Astrocyte of the spinal cord (primary cell): ENCODE measurements at places on chromosomes 12 and 14.

DNA sequence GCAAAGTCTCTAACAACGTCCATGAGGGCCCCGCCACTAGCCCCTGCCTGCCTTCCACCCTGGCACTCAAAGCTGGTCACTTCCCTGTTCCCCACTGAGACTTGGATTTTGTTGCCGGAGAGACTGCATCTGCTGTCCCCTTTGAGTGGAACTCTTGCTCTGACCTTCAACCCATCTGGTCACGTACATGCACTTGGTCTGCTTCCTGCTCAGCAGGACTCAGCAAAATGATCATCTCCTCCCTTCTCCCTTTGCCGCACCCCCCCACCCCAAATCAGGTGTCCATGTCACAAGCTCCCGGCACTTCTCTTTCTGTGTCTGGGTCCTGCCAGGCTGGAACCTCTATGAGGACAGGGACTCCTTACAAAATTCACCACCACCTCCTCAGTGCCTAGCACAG lies 180.9 kb downstream of the CHST11 start:
- no peak for DNase-seq

- peak; percentile 43 for DNase-seq
Observed at GRCh38 chr14:57293866-57294837, 25.4 kb downstream of the AP5M1 start.

DNA sequence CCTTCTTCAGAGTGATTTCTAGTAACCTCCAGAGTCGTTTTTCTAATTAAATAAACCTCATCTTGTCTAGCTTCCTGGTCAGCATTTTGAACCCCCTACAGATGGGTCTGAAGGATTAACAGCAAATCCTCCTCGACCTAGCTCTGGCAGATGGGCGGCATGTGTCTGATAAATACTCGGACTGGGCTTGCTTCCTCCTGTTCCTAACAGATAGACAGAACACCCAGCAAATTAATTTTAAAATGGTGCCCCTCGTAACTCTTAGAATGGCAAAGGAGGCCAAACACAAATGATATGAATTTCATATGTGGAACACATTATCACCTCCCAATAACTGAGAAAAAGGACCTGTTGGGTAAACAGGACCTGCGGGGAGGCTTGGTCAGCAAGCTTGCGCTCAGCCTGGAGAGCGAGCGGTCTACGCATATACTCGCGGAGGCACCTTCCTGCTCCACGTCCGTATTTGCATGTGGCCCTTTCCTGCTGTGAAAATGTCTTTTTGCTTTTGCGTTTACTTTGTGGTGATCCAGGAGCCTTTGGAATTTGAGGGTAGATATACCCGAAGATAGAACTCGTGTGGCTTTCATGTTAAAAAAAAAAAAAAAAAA lies 79.6 kb downstream of the OTX2 start:
- no peak for DNase-seq

GRCh38 chr14:76984297-76984696 lies 44.2 kb downstream of the IRF2BPL start:
- DNase-seq, result no peak

DNA sequence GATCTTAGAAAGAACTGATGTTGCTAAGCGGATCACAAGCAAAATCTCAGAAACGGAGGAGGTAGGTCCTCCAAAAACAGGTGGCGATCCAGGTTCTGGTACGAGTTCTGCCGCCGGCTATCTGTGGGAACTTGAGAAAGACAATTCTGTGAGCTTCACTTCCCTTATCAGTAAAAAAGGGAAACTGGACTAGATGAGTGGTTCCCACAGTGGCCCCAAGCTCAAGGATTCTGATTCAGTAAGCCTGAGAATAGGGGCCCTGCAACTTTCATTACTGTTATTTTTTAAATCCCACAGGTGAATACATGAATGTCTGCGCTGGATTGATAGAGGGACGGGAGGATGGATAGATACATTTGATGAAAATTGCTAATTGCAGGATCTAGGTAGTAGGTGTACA lies 160.2 kb downstream of the PPM1H start:
- DNase-seq, result no peak

DNA sequence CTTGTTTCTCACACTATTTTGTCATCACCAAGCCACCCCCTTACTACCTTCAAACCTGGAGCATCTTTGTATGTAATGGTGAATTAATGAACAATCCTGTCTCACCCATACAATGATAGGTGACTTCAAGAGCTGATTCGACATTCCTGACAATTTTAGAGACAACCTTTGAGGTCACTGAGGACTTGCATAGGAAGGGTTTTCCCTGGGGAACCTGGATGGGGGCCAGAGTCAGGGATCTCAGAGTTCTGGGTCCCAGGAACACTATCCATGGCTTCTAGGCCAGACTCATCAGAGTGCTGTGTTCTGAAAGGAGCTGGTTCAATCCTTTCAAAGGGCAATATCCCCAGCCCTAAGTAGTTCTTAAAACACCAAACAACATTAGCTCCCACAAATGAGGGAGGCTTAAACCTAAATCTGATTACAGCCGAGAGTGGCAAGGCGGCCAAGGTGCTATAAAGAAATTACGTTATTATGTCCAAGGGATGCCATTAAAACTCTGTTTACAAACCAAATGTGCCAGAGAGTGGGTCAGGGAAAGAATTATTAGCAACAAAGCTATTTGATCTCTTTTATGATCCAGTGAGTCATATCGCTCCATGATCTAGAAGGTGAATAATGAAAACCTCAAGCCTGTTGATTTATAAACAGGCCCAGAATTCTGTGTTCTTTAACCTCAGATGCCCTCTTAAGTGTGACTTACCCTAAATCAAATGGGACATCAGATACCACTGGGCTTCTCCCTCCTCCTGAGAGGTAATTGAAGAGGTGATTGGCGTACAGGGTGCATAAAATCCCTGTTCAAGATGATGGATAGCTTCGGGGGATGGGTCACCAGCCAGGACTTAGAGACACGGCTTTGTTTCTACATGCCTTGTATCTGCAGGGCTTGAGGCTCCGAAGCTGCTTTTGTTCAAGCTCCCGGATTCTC lies 230.2 kb upstream of the TBX3 start:
- peak; percentile 70 for DNase-seq

DNA sequence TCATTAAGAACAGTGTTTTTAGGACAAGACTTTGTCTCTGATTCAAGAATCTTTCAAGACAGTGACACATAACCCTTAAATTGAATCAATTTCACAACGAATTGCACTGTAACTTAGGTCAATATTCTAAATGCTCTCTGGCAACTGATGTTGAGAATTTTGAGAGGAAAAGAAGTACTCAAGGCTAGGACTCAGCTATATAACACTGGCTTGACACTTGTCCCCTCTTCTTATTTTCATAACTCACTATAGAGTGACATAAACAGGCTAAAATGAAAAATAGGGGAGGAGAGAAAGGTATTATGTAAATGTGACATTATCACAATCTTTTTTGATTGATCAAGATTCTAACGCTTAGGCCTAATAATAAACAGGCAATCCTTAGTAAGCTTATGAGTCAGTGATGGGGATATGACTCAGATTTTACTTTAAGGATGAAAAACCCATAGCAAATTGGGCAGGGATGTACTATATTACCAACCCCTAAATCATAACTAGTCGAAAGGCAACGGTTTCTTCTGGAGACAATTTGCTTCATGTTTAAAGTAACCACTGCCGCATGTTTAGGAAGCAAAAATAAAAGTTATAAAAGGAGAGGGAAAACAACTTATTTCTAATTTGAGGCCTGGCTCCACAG lies 10.9 kb downstream of the BTG1 start:
- peak; percentile 84 for DNase-seq

GRCh38 chr12:56307221-56307965 lies 7.3 kb upstream of the CS start:
- no peak for DNase-seq

DNA sequence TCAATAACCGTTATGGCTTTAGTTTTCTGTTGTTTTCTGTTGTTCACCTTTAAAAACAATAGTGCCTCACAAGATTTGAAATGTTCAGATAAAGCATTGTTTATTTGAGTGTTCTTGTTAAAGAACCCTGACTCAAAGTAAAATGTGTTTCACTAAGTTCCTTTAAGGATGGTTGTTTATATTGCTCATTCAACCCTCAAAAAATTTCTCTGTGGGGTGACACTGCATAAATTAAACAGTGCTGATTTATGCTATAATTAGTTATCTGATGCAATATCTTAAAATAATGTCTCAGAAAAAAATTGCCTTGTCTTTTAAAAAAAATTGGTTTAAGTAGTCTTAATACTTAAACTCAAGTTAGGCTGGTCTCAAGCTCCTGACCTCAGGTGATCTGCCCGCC lies 775.1 kb downstream of the FLRT2 start:
- DNase-seq, result no peak

GRCh38 chr12:65014504-65015271 lies 106.4 kb downstream of the WIF1 start:
- no peak for DNase-seq

DNA sequence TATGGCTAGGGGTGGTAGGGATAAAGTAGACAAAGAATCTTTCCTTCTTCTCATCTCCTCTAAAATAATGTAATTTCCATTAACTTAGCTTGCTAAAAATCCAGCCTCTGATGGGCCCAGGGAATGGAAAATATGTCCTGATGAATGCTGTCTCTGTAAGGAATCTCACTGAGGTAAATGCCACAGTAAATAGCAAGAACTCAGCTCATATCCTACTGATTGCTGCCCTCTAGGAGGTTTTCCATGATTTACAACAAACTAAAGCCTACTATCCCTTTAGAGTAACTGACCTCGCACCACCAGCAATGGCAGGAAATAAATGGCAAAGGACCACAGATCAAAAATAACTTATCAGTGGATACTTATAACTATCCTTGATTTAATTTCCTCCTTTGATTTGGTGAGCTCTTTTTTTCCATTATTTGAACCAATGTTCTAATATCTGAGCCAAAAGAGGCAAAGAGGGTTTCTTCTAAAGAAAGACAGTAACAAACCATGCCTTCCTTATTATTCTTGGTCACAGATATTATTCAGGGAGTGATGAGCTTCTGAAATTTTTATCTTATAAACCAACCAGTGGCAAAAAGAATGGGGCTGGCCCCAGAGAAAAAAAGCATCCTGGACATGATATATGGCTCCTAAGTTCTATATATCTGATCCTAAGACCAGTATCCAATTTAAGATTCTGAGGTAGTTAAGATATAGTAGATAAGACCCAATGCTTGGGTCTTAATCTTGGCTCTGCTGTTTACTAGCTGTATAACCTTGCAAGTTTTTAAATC lies 43.8 kb downstream of the SENP1 start:
- no peak for DNase-seq

DNA sequence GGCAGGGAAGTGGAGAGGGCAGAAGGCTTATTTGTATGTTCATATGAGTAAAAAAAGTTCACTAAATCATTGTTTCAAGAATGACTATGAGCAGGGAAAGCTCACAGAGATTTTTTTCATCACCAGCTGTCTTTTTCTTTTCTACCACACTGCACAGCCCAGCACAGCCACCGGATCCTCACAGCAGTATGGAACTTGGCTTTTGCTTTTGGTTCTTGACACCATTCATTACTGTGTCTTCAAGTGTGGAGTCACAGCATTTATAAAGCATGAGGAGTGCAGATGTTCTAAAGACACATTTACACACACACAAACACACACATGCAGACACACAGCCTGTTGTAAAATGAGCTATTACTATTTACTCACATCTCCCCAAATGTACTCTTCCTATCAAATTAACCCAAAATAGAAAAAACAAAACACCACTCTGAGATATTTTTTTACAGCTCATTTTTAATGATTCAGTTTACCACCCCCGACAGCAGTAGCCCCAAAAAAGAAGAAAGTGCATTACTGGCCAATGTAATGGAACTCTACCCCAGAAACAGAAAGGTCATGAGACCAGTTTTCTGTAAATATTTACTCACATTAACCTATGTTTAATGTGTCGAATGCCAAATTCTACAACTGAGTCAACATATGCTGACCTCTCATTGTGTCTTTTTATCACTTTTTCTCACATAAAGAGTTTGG lies 60.5 kb downstream of the BTG1 start:
- no peak for DNase-seq

DNA sequence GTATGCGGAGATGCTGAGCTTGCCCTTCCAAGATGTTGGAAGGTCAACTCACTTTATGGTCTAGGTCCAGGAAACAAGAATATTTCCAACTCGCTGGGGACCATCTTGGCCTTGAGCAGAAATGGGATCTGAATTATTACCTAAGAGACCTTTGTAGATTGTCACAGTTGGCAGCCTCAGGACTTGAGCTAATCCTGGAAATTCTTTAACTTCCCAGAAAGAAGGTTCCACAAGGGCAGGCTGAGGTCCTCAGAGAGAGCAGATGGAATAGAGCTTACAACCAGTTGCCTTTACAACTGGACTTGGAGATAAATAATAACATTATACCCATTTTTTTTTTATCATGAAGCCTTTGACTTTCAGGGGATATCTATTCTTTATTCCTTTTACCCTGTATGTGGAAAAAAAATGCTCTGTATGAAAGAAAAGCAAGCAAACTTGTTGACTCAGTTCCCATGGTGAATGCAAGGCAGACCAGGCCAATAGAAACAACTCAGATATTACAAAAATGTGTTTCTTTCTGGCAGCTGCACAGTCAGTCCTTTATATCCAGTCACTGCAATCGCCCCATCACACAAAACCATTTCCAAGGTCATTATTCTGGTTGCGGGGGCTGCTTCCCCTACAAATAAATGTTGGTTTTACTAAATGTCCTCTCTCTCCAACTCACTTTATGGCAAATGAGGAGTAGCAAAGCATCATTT lies 401.4 kb downstream of the ZFP36L1 start:
- peak; percentile 90 for DNase-seq

DNA sequence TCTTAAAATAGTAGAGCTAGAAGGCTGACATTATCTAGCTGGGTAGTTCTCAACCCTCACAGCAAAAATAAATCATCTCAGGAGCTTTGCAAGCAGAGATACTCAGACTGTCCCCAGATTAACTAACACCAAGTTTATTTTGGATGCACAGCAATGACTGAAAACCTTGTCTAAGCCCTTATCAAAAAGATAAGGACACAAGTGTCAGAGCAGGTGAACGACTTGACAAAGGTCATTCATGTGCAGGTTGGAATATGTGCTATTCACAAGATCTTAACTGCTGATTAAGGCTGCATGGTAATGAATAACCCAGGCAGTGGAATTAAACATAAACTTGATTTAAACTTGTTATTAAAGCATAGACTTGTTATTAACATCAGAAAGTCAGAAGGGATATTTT lies 246.6 kb downstream of the BTG1 start:
- no peak for DNase-seq

GRCh38 chr14:94337274-94337673 lies 14.1 kb upstream of the SERPINA6 start:
- DNase-seq, result peak; percentile 48

- DNase-seq, result no peak
Observed at GRCh38 chr12:132788375-132789098, 26.9 kb upstream of the ANKLE2 start.

DNA sequence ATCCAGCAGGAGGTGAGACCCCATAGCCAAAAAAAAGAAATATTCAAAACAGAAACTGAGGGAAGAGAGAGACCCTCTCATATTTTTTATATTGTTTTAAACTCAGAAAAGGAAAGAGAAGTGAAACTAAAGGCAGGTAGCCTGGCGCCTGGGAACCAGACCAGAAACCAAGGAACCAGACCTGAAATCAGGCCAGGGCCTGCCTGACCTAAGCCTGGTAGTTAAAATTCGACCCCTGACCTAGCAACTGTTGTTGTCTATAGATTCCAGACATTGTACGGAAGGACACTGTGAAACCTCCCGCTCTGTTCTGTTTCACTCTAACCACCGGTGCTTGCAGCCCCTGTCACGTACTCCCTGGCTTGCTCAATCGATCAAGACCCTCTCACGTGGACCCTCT lies 38.5 kb upstream of the CD163 start:
- no peak for DNase-seq

GRCh38 chr14:37047996-37048395 lies 124.4 kb downstream of the SLC25A21 start:
- DNase-seq, result peak; percentile 46

- DNase-seq, result no peak
Observed at GRCh38 chr12:4223273-4223845, 50.2 kb upstream of the CCND2 start.
